ENCODE measurements at places on chromosomes 1 and 21.

GRCh38 chr1:226632169-226632879 is 83.8 kb downstream of the STUM start:
- no peak for DNase-seq

DNA sequence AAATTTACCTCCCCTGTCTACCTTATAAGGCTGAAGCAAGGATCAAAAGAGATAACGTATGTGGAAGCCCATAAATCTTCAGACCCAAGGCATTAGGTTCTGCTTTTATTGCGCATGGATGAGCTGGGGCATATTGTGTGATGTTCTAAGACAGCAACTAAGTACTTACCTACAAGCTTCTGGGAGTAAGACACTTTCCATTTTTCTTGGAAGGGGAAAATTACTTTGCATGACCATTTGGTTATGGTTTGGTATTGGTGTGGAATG is 21.1 kb downstream of the LMOD1 start:
- DNase-seq: no peak

GRCh38 chr1:183914276-183914675 is 109.4 kb downstream of the RGL1 start:
- no peak for DNase-seq

GRCh38 chr1:98903726-98904125 is 100.9 kb downstream of the PLPPR5 start:
- DNase-seq: no peak

GRCh38 chr1:23611601-23612327 is 52.5 kb upstream of the ID3 start:
- no peak for DNase-seq

DNA sequence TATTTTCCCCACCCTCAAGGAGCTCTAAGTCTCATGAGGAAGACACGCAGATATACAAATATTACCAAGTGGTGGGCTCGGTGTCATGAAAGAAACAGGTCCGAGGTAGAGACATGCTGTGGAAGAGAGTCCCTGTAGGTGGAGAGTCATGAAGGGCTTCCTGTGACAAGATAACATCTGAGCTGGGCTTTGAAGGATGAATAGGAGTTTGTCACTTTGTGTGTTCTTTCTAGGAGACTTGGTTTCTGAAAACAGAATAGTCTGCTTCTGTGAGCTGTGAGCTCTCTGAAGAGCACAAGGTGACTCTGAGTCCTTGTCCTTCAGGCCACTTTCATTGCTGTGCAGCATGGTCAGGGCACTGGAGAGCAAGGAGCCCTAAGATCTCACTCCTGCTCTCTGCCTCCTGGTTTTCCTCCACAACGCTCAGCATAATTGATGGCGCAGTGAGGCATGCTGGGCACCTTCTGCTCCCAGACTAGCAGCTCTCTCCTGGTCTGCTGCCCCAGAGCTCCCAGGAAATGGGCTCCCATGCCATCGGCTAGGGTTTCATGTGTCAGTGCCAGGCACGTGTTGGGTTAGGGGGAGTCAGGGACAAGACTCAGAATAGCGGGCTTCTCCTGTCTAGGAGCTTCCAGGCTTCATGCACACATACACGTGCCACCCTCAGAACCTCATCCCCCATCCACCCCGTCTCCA is 209.9 kb upstream of the CSF3R start:
- no peak for DNase-seq

DNA sequence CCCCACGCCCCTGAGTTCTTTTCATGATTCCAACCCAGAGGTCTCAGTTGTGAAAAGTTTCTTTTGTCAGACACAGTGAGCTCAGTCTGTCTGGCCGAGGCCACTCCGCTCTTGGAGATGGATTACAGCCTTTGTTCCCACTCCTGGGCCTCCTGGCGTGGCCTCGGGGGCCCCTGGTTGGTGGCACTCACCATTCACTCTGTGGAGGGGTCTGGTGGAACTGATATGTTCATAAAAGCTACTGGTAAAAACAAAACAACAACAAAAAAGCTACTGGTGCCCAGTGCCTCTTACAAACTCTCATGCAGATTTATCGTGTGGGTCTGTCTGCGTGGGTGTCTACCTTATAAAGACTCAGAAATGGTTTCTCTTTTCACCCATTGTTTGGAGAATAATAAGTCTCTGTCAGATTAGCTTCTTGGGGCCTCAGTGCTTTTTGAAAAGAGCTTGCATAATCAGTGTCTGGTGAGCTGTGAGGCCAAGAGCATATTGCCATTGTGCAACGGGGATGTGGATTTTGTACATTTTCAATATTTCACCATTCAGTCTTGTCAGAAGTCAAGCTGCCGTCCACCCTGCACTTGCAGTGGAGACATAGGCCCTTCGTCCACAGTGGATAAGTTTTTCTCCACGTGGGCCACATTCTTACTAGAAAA is 86.7 kb downstream of the GALNT2 start:
- DNase-seq: no peak

DNA sequence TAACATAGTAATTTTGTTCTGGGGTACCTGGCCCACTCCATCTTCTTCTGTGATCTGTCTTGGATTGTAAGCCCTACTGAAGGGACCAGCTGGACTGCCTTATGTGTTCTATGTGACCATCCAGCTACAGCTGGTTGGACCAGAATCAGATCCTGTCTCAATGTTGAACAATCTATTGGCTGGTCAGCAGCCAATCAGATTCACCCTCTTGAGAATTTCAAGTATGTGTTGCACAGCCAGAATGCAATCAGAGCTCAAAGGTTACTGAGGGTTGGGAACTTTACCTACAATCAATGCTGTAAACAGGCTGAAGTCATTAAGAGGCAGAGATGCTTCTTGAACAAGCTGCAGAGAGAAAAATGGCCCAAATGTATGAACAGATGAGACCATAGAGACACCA is 61.9 kb downstream of the KCNC4 start:
- DNase-seq: no peak

DNA sequence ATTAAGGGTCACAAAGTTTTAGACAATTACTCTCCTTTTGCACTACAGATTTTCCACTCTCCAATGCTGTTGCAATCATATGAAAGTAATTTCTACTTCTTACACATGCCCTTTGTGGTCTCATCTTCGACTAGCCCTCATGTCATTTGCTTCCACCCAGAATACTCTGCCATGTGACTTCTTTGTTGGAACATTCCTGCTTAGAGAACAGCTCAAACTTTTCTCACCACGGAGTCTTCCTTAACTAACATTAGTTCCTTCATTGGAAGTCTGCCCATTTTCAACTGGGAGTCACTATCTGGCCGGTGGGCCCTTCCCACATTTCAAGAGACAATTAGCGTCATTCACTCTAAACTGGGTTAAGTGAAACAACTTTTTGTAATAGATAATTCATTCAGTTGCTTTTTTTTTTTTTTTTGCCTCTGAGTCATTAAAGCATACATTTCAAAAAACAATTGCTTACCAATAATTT is 142.6 kb upstream of the PALMD start:
- no peak for DNase-seq

- no peak for DNase-seq
These were observed 10.7 kb downstream of the LEPR start for GRCh38 chr1:65431111-65431705.

- DNase-seq: no peak
These were observed at the start of gene GNG4 for GRCh38 chr1:235649368-235650163. TSS of gene GNG4 (minus strand) at chr1:235649784. CDS start at chr1:235583838, 65,946 bp downstream.

DNA sequence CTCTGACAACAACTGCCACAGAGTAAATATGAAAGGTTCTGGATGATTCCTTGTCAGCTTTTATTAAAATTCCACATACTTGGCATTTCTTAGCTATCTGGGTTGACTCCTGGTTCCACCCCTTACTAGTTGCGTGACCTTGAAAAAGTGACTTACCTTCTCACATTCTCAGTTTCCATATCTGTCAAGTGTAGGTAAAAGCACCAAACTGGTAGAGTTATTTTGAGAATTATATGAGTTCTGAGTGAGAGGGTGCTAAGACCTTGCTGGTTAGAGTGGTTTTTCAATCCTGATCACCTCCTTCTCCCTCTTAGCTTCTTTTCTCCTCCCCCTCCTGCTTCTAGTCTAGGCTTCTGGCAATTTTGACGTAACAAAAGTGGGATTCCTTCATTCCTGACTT is 83.4 kb upstream of the ABCD3 start:
- no peak for DNase-seq

GRCh38 chr1:241917487-241917886 is 40.1 kb upstream of the BECN2 start:
- DNase-seq: no peak

GRCh38 chr1:171814692-171815091 is 26.6 kb upstream of the DNM3 start:
- DNase-seq: no peak

DNA sequence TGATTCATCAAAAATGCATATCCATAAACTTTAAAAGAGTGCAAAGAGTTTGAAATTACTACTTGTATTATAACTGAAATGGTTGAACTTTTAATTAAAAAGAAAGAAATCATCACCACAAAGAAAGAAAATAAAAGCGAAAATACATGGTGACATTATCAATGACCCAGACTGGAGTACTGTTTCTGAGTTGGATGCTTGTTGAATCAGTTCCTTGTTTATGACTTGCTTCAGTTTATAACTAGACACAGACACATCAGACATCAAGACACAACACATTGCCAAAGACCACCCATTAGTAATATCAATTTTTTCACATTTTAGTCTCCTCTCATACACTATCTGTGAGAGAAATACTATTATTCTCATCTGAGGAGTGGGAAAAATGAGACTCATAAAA is 293.0 kb downstream of the MRPL39 start:
- no peak for DNase-seq

DNA sequence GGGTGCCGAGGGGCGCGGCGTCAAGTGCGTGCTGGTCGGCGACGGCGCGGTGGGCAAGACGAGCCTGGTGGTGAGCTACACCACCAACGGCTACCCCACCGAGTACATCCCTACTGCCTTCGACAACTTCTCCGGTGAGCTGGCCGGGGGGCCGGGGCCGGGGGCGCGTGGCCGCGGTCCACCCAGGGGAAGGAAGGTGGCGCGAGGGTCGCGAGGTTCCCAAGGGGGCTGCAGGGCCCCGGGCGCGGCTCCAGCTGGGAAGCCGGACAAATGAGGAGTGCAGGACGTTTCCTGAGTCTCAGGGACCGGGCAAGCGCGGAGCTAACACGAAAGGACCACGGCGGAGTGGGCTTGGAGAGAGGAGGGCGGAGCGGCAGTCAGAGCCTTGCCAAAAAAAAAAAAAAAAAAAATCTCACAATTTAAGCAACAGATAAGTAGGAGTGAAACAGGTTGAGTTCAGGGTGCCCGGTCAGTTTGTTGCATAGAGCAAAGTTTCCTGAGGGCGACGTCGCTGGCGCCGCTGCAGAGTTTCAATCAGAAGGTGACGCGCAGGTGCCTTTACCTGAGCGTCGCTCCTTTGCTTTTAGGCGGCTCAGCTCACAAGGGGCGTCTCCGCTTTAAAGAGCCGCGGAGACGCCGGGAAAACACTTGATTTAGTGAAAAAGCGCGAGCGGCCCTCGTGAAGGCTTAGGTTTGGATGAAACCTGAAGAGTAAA is 750 bp downstream of the RHOU start:
- DNase-seq: no peak

GRCh38 chr21:35273333-35273732 is 224.2 kb upstream of the RUNX1 start:
- no peak for DNase-seq

DNA sequence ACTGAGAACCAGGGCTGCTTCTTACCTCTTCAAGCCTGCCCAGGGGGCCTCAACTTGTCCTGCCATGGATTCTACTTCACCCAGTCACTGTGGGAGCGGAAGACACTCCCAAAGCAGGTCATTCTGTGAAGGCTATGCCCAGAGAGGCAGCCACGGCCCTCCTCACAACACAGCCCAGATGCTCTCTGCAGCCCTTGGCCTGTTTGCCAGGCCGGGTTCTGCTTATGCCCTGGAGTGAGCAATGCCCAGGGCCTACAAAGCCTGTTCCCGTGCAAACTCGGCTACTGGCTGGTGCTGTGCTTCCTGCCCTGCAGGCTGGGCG is 33.8 kb upstream of the SLC30A1 start:
- no peak for DNase-seq

GRCh38 chr1:31548534-31548906 is 27.8 kb upstream of the TINAGL1 start:
- DNase-seq: no peak

DNA sequence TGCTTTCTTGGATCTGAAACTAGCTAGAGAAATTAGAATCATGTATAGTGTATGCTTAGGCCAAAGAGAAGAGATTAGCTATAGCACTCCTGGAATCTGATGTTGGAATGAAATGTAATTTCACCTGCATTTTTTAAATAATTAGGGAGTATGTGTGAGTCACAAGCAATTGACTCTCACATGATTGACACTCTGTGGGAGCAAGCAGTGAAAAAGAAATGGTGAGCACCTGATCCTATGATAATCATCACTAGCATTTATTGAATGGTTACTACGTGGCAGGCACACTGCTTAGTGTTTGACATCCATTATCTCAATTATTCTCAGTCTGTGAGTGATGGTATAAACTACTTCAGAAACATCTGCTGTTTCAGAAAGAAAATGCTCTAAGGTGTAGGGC is 176.6 kb downstream of the NRIP1 start:
- DNase-seq: no peak

- no peak for DNase-seq
These were observed 85.2 kb upstream of the RUNX1 start for GRCh38 chr21:35134309-35134708.

GRCh38 chr1:31620631-31621497 is 3.4 kb downstream of the HCRTR1 start:
- DNase-seq: no peak

- DNase-seq: no peak
These were observed 12.6 kb upstream of the IL12RB2 start for GRCh38 chr1:67294836-67295617.

GRCh38 chr1:205240118-205240517 is 12.4 kb downstream of the TMCC2 start:
- DNase-seq: no peak

- DNase-seq: no peak
These were observed 11.8 kb downstream of the PDZK1IP1 start for GRCh38 chr1:47178020-47178419.

DNA sequence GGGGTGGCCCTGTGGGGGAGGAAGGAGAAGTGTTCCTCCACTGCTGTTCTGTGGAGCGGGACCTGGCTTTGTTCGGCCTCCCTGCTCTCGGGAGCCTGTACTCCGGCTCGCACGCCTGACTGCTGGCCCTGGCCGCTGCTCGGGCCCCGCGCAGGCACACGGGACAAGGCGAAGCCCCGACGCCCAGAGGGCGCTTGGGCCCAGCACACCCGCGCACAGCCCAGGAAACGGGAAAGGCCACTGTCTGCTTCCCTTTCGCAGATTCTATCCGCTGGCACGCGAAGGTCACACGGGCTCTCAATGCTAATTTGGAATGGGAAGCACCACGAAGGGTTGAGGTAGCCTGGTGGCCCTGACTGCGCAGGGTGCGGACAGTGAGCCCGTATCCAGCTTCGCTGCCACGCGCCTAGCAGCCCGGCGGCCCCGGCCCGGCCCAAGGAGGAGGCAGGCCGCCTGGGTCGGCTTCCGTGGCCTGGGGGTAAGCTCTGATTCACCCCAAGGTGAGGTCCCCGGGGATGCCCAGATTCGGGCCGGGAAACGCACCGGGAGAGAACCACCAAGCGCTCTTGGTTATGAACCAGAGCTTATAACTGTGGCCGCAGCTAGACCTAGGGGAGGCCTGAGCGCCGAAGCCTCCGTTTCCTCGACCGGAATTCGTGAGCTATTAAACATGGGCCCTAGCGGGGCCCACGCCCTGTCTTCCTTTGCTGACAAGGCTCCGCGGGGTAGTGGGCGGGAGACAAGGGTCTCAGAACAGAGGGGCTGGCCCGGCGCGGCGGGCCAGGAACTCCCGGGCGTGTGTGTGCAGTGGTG is 19.7 kb upstream of the TBX15 start:
- no peak for DNase-seq

- DNase-seq: no peak
These were observed 468.7 kb upstream of the B3GALT2 start for GRCh38 chr1:193654951-193655735.

- DNase-seq: no peak
These were observed 90.6 kb upstream of the CNIH3 start for GRCh38 chr1:224525411-224526040.
